Osteocyte (in vitro differentiated cells): ENCODE measurements at places on chromosomes 1 and 21. TPM values are rescaled to one million over a fixed set of nuclear protein-coding genes. Genes with fewer than 3 reads are reported as not detected.

- no peak for DNase-seq
Observed at GRCh38 chr1:188343914-188344313, 1515.2 kb downstream of the PLA2G4A start.

SCAMP3 gene
- 73.7 and 74.6 TPM in 2 replicates for total RNA-seq

DNA sequence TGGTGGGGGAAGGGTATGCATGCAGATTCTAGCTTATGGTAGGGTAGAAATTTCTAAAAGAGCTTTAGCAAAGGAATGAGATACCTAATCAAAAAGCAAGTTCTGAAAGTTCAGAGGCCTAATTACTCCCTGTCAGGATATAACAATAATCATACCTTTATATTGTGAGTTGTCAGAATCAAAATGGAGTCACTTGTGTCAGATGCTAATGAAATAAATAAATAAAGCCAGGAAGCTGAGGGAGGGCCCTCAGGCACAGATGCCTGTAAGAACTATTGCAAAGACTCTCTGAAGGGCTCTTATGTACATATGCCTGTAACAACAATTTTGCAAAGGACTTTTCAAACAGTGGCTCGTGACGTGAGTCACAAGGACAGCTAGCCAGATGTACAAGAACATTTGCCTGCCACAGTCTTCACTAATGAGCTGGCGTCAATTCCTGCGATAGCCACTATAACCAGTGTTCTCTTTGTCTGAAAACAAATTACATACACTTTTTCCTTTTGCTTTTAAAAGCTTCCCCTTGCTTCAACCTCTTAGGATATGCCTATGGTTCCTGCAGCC, 27.4 kb upstream of the DNASE2B start:
- no peak for DNase-seq

TRPM2 gene
- not detected in 2 replicates for total RNA-seq

DNA sequence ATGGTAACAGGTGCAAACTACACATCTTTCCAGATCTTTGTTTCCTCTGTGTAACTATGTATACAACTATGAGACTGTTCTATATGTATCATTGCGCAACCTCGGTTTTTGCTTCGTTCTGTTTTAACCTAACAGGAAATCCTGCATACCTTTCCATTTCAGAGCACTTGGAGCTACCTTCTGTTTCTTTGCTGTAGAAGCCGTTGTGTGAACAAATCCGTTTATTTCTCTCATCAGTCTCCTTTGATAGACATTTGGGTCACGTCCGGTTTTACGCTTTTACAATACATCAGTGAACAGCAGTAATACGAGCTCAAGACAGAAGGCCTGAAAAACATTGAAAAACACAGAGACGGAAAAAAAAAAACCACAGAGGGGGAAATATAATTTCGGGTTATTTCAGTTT, 10.5 kb downstream of the ATP5IF1 start:
- no peak for DNase-seq
